ENCODE measurements at places on chromosomes 3 and 15.
A peak's percentile ranks its signal among the peaks of the same experiment; 100 is the strongest.

GRCh38 chr3:68315546-68315945 is 616.8 kb downstream of the TAFA4 start:
- DNase-seq, result no peak

DNA sequence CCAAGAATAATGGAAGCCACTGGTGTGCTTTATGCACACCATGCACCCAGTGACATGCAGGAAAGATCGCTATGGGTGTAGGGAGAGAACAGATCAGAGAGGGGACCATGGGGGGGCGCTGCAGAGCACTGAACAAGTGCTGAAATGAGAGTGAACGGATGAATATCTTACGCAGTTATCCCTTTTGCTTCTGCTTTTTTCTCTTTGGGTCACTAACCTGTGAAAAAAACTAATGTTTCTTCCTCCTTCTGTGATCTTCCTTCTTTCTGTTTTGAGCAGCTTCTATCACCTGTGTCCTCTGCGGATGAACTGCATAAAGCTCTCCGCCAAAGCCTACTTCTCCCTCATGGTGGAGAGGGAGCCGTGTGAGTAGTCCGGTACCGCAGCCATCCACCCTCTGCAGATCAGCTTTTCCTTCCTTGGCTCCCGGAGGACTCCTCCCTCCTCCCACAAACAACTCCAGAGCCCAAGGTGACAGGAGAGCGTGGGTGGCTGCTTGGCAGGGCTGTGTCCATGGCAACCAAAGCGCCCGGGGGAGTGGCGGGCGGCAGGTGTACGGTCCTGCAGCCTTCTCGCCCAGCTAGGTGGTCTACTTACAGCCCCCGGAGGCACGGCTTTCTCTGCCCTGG is 106.2 kb downstream of the DGKG start:
- no peak for DNase-seq

DNA sequence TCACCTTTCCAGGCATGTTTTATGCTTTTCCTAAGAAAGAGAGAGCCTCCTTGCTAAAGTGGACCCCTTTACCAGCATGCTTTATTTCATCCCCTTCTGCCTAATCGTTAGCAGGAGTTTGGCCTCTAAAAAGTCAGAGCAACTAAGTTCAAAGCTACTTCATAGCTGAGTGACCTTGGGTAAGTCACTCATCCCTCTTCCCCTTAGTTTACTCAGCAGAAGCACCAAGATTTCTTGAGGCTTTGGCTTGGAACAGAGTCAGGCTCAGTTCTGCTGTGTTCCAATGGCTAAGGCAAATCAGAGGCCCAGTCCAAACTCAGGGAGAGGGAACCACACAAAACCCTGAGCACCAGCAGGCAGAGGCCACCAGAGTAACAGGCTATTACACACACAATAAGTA is 254.9 kb downstream of the TJP1 start:
- no peak for DNase-seq

DNA sequence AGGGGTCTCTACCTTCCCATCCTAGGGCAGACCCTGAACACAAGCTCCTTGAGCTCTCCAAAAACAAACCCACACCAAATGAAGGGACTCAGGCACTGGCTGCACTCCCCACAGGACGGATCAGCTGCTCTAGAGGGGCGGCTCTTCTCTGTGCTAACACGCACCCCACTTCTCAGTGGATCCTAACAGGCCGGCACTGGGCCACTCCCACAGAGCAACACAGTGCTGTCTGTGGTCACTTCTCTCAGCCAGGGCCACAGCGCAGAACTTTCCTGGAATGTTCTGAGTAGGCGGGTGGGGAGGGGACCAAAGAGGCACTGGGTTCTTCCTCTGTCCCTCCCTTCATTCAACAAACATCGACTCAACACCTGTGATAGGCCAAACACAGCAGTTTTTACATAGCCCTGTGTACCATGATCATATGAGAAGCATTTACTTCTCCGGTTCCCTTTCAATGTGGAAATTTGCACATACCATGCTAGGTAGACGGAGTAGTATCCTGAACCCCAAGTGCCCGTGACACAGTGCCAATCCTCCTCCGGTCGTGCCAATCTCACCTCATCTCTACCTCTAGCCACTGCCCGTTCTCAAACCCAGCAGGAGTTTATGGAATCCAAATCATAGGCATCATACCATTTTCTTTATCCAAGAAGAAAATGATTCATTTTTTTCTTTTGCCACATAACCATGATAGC is 98.1 kb downstream of the LRIG1 start:
- DNase-seq, result no peak

DNA sequence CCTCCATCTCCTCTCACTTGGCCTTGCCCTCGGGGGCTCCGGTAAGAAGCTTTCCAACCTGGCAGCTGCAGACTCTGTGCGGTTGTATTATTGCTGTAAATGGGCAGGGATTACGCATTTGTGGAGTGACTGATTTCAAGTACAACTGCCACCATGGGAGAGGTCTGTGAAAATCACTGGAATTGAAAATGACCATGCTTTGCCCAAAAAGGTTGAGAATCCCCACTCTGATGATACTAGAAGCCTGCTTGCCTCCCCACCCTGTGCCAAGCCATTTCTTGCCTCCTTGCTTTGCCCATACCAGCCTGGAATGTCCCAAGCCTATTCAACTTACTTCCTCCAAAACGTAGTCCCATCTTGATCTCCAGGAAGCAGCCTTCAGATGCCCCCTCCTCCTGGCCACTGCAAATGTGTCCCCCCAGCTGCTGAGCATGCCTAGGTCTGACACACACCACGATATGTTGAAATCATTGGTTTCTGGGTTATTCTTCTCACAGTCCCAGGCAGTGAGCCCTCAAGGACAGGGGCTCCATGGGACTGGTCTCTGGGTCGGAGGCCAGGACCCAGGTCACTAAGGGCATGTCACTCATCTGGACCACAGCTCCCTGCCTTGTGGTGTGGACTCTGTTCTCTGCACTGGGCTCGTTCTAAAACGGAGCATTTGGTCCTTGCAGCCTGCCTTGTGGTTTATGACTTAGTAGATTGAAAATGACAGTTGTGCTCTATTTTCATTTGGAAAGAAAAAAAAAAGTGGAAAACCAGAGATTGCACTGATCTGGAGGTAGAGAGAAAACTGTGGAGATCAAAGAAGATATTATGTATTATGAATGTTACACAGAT is 42.9 kb downstream of the SMAD3 start:
- DNase-seq, result peak; percentile 80

Data from mesenchymal stem cell (in vitro differentiated cells and primary cell).